IPS-NIHi11 (cell line): ENCODE measurements at places on chromosomes 7 and 10.

DNA sequence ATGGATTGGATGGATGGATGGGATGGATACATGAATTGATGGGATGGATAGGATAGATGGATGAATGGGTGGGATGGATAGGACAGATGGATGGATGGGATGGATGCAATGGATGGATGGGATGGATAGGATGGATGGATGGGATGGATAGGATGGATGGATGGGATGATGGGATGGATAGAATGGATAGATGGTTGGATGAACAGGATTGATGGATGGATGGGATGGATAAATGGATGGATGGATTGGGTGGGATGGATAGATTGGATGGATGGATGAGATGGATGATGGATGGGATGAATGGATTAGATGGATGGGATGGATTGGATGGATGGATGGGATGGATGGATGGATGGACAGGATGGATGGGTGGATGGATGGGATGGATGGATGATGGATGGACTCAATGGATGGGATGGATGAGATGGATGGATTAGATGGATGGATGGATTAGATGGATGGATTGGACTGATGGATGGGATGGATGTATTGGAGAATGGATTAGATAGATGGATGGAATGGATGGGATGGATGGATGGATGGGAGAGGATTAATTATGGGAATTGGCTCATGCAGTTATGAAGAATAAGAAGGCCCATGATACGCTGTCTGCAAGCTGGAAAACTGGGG is 136.4 kb downstream of the ADAM12 start:
- DNase-seq, result no peak

- DNase-seq, result peak; percentile 21
Observed at GRCh38 chr7:114081606-114082425, 163.0 kb upstream of the PPP1R3A start.

- no peak for DNase-seq
Observed at GRCh38 chr10:58576751-58577436, 64.2 kb downstream of the BICC1 start.

- no peak for DNase-seq
Observed at GRCh38 chr7:157654350-157654749, 317.5 kb downstream of the DNAJB6 start.

DNA sequence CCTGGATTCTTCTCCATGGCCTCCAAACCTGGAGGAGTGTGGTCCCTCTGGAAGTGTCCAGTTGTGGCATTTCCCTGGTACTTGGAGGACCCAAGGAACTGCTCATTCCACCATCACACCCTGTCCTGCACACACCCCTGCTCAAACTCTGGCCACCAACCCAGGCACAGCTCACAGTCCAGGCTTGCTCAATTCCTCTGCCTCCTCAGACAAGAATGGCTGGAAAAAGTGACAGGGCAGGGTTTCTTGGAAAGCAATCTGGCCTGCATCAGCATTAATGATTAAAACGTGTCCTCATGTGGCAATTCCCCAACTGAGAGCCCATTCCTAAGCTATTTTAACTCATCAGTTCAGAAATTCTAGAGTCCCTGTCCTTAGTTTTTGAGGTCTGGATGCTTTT is 17.2 kb upstream of the TPST1 start:
- DNase-seq, result no peak

DNA sequence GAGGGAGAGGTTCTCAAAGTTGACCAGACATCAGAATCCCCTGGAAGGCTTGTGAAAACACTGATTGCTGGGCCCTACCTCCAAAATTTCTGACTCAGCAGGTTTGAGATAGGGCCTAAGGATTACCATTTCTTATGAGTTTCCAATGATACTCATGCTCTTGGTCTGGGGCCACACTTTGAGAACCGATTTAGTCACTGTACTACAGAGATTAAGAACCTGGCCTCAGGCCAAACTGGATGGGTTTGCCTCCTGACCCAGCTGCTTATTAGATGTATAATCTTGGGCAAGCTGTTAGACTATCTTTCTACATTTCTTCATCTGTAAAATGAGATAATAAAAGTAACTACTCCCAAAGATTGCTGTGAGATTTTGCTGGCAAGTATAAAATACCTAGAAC is 77.1 kb upstream of the SCIN start:
- no peak for DNase-seq

DNA sequence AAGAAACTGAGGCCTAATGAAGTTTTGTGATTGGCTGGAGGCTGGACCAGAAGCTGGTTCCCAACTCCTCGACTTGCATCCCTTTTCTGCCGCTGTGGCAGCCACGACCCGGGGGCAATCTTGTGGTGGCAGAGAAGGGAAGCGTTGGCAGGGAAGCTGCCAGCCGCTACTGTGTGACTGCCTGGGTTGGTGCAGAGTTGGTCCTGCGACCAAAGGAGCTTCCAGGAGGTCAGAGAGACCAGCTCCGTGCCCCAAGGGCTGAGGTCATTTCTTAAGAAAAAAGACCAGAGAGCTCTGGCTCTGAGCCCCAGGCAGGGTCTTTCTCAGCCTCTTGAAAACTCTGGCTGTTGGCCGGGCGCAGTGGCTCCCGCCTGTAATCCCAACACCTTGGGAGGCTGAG is 47.2 kb downstream of the PRF1 start:
- no peak for DNase-seq

GRCh38 chr10:112434988-112435619 is 11.6 kb downstream of the ZDHHC6 start:
- no peak for DNase-seq

DNA sequence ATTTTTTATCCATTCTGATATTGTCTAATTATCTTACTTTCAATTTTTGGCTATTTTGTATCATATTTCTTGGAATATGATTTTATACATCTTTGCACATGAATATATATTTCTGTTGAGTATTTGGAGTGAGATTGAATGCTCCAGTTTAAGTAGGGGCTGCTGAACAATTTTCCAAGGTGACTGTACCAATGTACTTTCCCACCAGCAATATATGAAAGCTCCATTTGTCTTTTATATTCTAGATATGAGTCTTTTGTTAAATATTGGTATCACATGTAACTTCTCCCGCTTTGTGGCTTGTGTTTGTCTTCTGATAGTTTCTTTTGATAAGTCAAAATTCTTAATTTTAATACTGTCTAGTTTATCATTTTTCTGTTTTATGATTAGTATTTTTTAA is 144.6 kb upstream of the MDFIC start:
- DNase-seq, result no peak

DNA sequence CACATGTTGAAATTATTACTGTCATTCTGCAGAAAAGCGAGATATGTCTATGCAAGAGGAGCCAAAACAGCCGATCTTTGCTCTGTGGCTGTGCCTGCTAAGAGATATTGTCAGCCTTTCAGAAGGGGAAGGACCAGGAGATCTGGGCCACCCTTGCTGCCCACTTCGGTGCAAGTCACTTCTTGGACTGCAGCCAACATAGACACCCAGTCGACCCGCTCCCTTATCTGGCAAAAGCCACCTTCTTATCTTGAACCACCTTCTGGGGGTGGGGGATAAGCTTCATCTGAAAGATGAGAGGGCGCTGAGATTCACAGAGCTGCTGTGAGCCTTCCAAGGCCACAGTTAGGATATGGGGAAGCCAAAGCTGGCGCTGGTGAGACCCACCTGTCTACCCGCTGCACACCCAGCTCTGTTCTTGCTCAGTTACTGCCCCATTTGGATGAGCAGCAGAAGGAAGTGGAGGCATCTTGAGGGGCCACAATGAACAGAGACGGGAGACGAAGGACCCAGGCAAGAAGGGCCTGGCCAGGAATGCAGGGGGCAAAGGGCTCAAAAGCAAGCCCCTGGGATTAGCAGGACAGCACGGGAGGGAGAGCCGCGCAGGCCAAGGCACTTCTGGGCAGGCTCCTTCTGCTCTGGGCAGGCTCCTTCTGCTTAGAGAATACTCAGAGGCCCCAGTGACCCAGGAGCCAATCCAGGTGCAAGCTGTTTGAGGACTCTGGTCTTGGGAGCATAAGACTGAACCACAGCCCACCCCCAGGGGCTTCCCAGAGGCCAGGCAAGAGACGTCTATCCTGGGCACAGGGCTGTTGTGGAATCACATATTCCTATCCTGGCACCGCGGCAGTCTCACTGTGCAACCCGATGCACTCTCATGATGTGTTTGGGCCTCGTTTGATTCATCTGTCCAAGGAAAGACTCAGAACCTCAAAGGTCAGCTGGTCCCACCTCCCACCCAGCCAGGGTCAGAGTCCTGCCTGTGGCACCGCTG is 38.4 kb upstream of the NPFFR1 start:
- DNase-seq, result no peak

DNA sequence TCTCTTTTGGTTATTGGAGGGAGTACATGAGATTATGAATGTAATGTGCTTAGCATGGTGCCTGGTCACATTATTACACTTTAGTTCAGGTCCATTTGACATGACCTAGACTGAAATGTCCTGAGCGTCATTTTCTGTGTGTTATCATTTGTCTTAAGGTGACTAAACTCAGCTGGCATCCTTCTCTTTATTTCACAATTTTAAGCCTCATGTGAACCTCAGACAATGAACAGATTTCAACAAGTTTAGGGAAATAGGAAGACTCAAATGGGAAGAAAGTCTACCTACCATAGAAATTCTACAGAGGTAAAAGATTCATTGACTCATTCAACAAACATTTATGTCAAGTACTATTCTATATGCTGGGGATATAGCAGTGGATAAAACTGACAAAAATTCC is 70.2 kb upstream of the EXOC6 start:
- DNase-seq, result no peak

DNA sequence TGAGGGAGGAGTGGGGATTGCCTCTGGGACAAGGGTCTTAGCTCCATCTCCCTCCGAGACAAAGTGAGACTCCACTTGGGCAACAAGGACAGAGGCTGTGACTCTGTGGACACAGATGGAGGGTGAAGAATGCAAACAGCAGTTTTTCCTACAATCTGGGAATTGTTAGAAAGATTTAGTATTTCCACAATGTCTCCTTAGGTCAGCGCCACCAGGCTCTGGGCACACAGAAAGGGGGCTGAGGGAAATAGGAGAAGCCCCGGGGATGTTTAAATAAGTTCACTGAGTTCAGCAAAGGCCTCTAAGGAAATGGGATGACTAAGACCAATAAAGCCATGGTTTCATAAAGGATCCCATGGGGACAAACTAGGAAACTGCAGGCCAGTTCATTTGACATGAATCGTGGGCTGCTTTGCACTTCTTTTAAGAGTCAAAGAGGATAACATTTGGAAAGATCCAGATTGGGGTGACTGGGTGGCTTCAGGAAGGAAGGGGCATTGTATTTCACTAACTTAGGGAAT is 219.8 kb upstream of the GLI3 start:
- DNase-seq, result no peak

- no peak for DNase-seq
Observed at GRCh38 chr10:97781618-97782331, 10.0 kb upstream of the SFRP5 start.

DNA sequence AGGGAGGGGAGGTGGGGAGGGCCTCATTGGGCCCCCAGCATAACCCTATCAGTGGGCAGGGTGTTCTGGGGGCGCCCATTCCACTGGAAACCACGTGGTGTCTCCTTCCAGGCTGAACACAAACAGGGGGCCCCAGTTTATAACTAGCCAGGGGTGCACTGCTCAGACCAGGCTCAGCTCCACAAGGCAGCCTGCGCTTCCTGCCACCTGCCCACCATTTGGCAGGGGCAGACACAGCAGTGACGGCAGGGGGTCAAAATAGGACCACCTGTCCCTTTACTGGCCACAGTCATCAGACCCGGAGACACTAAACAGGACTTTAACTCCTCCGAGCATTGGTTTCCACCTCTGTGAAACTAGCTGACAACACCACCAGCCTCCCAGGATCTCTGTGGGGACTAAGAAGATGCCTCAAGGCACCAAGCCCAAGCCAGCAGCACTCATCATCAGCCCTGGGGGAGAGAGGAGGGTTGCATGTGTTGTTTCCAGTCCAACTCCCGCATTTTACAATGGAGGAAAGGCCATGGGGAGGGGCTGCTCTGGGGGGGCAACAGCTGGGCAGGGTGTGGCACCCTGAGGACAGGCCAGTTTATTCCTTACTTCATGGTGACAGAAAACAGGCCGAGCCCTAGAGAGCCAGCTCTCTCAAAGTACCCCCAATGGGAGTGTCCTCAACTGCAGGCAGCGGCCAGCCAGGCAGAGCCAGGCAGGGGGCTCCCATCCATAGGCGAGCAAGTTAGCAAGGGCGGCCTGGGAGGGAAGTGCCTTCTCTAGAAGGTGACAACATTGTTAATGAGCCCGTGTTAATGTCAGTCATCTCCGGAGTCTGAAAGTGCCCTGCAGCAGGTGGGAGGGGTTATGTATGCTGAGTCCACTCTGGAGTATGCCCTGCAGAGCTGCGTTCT is 127.6 kb downstream of the TNS3 start:
- no peak for DNase-seq
